Gastroesophageal sphincter (tissue), 4 donors: ENCODE measurements at places on chromosomes 7 and 10.

- H3K36me3 ChIP-seq = no peaks in the 10 kb centered on the region
- peak; percentile 29 for ATAC-seq
- H3K4me1 ChIP-seq = no peaks in the 10 kb centered on the region
These were observed 255.8 kb downstream of the TWIST1 start for GRCh38 chr7:18861514-18862118.

- H3K4me3 ChIP-seq = no peak overlapping the region
- no peaks in the 10 kb centered on the region for H3K4me1 ChIP-seq
- no peaks in the 10 kb centered on the region for H3K27me3 ChIP-seq
- ATAC-seq = no peak
- no peaks in the 10 kb centered on the region for H3K36me3 ChIP-seq
These were observed 477.5 kb upstream of the FOXK1 start for GRCh38 chr7:4204513-4205165.

DNA sequence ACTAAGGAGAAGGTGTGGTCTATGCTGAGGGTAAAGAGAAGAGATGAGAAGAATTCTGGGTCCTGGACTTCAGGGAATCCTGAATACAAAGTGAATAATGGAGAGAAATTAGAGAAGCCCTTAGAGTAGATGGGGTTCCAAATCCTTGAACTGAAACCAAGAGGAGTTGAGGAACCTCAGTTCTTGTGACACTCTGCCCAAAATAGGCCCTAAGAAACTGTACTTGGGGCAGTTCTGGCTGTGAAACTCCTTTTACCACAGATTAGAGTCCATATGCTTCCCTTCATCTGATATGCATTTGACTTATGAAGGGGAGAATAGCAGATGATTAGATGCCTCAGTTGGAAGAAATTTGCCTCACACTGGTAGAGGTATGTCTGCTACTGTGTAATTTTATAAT, 19.0 kb downstream of the TES start:
- no peaks in the 10 kb centered on the region for H3K27me3 ChIP-seq
- H3K36me3 ChIP-seq = no peaks in the 10 kb centered on the region
- H3K4me3 ChIP-seq = no peak overlapping the region
- H3K27ac ChIP-seq = peak overlapping the region; percentile 88
- ATAC-seq = no peak

- peak overlapping the region; percentile 21 for H3K27ac ChIP-seq
- peaks cover 27% of the 10 kb centered on the region for H3K4me1 ChIP-seq
- no peaks in the 10 kb centered on the region for H3K27me3 ChIP-seq
- no peak for ATAC-seq
- H3K36me3 ChIP-seq = no peaks in the 10 kb centered on the region
These were observed 68.0 kb downstream of the GBF1 start for GRCh38 chr10:102313221-102313896.

DNA sequence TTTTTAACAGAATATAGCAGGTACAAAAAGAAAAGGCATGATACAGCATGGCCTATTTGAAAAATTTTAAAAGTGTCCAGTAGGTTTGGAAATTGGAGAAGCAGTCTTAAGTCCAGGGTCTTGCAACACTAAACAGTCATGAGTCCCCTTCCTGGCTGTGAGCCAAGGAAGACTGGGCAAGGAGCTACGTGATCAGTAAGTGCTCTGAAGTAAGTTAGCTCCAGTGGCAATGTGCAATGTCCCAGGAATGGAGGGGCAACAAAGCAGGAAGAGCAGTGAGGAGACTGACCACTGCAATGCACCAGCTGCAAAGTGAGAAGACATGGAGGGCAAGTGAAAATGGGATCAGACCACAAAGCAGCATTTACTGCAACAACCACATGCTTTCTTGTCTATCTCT, 72.9 kb upstream of the GRID1 start:
- ATAC-seq = peak; percentile 67
- H3K4me3 ChIP-seq = no peak overlapping the region
- peaks cover 7% of the 10 kb centered on the region for H3K36me3 ChIP-seq
- no peak overlapping the region for H3K27ac ChIP-seq

DNA sequence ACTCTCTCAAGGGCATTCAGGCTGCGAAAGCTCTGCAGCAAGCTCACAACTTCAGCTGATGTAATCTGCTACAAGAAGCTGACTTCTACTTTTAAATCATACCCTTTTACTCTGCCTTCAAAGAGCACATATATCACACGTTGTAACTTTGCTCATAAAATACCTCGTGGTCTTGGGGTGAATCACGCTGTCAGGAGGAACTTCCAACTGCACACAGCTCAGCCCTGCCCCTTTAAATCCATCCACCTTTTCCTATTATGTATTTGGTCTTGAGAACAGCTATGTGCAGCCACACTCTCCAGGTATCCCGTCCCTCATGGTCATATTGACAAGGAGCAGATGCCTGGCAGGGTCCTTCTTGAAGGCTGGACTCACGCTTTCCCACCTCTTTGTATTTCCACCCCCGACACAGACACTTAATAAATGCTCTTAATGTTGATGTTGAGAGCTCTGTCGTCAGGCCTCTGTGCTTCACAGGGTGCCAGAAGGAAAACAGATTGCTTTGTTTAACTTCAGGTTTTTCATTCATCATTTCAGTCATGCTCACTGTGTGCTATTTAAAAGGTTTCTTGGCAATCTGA, 47.6 kb downstream of the ICA1 start:
- H3K27ac ChIP-seq = peak overlapping the region; percentile 50
- H3K27me3 ChIP-seq = no peaks in the 10 kb centered on the region
- ATAC-seq = peak; percentile 30
- H3K4me1 ChIP-seq = no peaks in the 10 kb centered on the region

GRCh38 chr7:142598297-142598696, 151.0 kb upstream of the PRSS1 start:
- H3K4me3 ChIP-seq = no peak overlapping the region
- no peaks in the 10 kb centered on the region for H3K36me3 ChIP-seq
- H3K4me1 ChIP-seq = no peaks in the 10 kb centered on the region
- ATAC-seq = no peak
- peaks cover 54% of the 10 kb centered on the region for H3K27me3 ChIP-seq
- H3K27ac ChIP-seq = no peak overlapping the region

- H3K27ac ChIP-seq = no peak overlapping the region
- no peaks in the 10 kb centered on the region for H3K27me3 ChIP-seq
- no peaks in the 10 kb centered on the region for H3K4me1 ChIP-seq
- H3K36me3 ChIP-seq = no peaks in the 10 kb centered on the region
These were observed 620.0 kb downstream of the CNTNAP2 start for GRCh38 chr7:146736446-146737190.

- H3K36me3 ChIP-seq = no peaks in the 10 kb centered on the region
- no peaks in the 10 kb centered on the region for H3K27me3 ChIP-seq
- H3K27ac ChIP-seq = no peak overlapping the region
- H3K4me3 ChIP-seq = no peak overlapping the region
These were observed 66.2 kb upstream of the NME8 start for GRCh38 chr7:37782166-37782565.

DNA sequence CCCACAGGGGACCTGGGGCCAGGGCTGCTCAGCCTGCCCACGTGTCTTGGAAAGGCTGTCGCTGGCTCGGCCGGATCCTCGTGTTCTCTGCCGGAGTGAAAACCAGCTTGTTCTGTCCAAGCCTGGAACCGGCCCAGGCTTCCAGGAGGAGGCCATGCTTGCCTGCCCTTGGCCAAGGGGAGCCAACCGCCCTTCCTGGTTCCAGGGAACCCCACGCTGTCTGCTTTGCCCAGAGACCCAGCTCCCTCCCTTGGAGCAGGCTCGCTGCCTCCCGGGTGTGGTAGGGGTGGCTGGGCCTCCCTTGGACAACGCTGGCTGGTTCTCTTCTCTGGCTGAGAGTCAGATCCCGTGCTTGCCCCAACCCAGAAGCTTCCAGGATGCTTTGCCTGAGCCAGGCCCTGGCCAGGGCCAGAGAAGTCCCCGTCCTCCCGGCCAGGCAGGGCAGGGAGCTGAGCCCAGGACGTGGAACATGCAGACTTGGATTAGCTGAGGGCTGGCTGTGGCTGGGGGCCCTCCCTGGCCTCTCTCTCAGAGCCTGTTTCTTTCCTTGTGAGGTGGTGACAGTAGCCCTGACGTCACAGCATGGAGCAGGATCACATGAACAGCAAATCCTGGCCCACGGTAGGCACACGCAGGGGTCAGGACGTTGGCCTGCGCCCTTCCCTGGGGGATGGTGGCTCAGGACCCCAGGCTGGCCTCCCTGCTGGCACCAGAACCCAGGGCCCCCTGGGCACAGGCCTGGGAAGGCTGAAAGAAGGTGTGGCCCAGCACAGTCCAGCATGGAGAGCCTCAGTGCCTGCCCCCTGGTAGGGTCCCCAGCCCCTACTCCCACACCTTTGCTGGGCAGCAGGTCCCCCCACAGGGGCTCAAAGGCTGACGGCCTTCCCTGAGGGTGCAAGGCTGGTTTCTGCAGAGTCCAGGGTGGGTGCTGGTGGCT, 67.5 kb downstream of the PWWP2B start:
- H3K27ac ChIP-seq = peak overlapping the region; percentile 98
- H3K27me3 ChIP-seq = no peaks in the 10 kb centered on the region
- ATAC-seq = peak; percentile 87
- H3K36me3 ChIP-seq = no peaks in the 10 kb centered on the region
- H3K4me1 ChIP-seq = peaks cover 24% of the 10 kb centered on the region
